ENCODE measurements at places on chromosomes 1 and 21. TPM values are rescaled to one million over a fixed set of nuclear protein-coding genes. Genes with fewer than 3 reads are reported as not detected.

TNFRSF14 gene
- 22.2 TPM for total RNA-seq

PPIE gene
- 48.7 TPM for total RNA-seq

HFM1 gene
- not detected for total RNA-seq

SPOCD1 gene
- 40.3 TPM for total RNA-seq

OR2L5 gene
- total RNA-seq: not detected

INTS3 gene
- 17.2 TPM for total RNA-seq

MSH4 gene
- not detected for total RNA-seq

NRIP1 gene
- 19.6 TPM for total RNA-seq

PRR9 gene
- total RNA-seq: not detected

ZBTB7B gene
- total RNA-seq: 24.5 TPM

DNA sequence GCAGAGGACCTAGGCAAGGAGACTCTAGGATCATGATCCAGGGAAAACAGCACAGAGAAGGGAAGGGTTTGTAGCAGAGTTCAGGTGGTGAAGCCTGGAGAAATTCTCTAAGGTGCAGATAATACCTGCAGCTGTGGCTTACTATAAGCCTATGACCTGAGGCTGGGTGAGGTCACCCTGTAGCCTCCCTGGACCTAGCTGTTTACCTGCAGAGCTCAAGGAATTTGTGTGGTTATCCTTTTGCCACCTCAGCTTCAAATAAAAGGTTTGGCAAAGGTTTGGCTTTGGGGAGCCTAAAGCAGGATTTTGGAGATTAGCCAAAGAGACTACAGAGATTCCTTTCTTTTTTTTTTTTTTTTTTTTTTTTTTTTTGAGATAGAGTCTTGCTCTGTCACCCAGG, 79.5 kb upstream of the ZNF648 start:
- DNase-seq: no peak

DNA sequence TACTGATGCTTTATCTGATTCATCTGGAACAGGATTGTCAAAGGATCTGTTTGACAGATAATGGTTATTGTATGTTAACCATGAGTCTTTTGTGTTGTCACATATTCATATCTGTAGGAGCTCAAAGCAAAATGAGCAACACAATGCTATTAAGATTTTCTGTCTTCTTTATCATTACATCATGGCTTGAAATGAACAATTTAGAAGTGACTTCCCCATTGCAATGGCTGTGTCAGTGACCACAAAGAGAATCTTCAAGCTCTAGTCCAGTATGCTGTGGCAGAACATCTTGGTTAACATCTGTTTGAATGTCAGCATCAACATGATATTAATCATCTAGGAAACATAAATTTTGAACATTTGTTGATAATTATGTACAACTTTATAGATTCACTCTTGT, 1148.5 kb downstream of the PLA2G4A start:
- no peak for DNase-seq

DNA sequence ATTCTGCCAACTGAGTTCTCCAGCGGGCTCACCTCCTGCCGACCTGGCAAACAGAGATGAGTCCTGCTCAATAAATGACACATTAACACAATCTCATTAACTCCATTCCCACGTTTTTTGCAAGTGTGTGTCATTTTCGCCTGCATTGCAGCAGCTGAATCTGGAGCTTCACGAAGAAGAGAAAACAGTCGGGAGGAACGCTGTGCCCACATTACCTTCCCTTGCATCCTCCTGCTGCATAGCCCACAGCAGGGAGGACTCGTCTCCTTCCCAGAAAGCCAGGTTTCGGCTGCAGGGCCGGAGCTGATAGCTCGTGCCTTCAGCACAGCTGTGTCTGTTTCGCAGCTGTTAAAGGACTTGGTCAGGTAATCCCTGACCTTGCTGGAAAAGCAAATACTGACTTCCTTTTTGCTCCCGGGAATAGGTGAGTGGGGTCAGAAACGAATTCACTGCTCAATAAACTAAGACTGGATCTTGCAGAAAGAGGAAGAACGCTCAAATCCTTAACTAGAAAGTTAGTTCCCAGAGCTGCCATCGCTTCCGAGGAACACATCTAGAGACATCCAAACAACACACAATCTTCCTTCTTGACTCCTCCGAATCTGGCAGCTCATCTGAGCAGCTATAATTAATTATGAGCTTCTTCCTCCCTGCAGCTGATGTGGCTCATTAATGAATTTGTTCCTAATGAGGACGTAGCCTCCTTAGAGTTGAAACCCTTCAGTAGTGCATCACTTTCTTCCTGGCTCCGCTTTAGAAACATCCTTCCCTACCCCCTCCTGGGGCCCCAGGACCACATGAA, 33.0 kb downstream of the KANK4 start:
- no peak for DNase-seq

DNA sequence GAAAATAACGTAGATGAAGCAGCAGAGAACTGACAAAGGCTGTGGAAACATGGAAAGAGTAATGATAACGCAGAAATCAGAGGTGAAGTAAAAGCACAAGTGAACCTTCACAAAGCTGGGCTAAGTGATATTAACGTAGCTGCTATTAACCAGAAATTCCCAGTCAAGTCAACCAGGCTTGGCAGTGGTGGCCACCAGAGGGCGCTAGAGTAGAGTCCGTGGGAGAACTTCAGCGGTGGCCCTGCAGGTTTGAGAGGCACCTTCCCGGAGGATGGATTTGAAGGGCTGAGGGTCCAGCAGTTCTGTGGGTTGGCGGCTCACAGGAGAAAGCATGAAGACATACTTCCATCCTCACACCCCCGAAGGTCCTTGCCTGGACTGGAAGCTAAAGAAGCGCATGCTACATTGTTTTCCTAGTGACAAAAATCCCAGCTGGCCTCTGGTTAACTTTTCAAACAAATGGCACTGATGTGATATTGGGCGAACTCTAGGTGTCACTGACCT, 81.7 kb upstream of the ZNF648 start:
- DNase-seq: peak; percentile 57

DNA sequence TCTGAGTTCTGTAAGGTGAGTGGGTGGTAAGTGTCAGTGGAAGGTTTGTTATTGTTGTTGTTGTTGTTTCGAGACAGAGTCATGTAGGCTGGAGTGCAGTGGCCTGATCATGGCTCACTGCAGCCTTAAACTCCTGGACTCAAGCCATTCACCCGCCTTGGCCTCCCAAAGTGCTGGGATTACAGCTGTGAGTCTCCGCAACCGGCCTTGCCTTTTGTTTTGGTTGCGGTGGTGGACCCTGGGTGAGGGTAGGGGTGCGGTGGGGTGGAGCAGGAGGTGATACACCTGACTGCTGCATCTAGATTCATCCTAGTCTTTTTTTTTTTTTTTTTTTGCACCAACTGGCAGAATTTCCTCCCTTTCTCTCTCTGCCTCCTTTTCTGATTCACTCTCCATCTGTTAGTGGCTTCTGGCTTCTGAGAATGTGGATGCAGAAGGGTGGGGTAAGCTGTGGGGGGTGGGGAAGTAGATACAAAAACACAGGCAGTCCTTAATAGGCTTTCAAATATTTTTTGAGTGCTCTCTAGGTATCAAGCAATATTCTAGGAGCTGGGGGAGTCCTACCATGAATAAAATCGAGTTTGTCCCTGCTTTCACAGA, 4.6 kb upstream of the GMEB1 start:
- DNase-seq: no peak

GRCh38 chr1:73839922-73840321, 358.1 kb downstream of the LRRIQ3 start:
- peak; percentile 5 for DNase-seq

GRCh38 chr1:37372711-37373110, 101.7 kb upstream of the ZC3H12A start:
- peak; percentile 26 for DNase-seq

GRCh38 chr1:200877839-200878551, 5.2 kb downstream of the GPR25 start:
- DNase-seq: no peak

GRCh38 chr1:174988986-174989385, 10.8 kb upstream of the CACYBP start:
- DNase-seq: no peak

DNA sequence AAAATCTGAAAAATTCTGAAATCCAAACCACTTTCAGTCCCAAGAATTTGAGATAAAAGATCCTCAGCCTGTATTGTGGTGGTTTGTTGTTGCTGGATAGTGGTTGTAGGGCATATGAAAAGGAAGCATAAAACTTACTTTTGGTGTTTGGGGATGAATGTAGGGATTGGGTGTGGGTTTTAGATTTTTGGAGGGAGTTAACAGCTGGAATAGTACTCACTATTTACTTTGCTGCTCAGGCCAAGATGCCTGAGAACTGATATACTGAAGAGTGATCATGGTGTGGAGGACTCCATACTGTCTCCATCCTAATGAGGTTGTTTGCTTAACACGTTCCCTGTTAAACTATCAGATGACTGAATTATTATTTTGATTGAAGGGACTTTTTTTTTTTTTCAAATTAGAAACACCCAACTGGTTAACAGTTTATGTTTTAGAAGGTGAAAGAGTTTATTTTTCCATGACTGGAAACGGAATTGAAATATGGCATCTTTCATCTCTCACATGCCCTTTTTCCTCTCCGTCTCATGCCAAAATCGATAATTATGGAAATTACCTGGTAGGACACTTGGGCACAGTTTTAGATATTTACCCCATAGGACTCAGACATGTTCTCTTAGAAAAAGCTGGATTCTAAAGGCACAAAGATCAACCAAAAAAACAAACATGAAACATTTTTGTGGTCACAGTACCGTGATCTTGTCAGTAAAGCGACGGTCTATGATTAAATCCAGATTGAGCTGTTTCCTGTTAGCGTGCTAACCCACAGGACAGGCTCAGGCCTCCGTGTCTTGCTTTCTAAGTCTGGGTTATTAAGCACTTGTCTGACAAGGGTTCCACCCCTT, 37.3 kb downstream of the RGL1 start:
- DNase-seq: peak; percentile 87

GRCh38 chr1:55041613-55042012, 2.3 kb downstream of the PCSK9 start:
- no peak for DNase-seq

DNA sequence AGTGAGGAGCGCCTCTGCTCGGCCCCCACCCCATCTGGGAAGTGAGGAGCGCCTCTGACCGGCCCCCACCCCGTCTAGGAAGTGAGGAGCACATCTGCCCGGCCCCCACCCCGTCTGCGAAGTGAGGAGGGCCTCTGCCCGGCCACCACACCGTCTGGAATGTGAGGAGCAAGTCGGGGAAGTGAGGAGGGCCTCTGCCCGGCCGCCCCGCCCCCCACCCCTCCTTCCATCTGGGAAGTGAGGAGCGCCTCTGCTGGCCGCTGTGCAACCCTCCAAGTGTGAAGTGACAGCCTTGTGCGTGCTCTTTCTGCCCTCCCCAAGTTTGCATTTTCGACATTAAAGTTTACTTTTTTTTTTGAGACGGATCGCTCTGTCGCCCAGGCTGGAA, 5.1 kb upstream of the ZZZ3 start:
- no peak for DNase-seq
